ENCODE measurements at places on chromosomes 6 and 20.

DNA sequence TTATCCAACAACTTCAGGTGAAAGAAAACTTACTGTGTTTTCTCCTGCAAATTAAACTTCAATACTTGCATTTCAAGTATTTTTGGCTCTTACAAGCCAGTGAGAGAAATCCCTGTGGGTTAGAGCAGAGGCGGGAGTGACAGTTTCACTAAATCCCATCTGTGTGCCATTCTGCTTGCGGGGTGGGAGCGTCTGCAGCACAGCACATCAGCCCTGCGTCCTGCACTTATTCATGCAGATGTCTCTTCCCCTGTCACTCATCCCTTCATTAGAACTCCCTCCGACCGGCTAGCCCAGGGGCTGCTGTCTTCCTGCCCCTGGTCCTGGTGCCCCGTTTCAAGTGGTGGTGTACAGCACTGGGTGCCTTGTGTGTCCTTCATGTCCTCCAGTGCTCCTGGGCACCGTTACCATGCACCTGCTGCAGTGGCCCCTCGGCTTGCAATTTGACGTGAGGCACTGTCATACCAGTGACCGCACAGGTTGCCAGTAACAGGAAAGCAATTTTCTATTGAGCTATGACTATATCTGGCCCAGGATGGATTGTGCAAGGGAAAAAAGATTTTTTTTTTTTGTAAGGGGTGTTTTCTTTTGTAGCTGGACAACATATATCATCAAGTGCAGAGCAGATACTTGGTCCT is 59.4 kb downstream of the INSM1 start:
- DNase-seq, result no peak

DNA sequence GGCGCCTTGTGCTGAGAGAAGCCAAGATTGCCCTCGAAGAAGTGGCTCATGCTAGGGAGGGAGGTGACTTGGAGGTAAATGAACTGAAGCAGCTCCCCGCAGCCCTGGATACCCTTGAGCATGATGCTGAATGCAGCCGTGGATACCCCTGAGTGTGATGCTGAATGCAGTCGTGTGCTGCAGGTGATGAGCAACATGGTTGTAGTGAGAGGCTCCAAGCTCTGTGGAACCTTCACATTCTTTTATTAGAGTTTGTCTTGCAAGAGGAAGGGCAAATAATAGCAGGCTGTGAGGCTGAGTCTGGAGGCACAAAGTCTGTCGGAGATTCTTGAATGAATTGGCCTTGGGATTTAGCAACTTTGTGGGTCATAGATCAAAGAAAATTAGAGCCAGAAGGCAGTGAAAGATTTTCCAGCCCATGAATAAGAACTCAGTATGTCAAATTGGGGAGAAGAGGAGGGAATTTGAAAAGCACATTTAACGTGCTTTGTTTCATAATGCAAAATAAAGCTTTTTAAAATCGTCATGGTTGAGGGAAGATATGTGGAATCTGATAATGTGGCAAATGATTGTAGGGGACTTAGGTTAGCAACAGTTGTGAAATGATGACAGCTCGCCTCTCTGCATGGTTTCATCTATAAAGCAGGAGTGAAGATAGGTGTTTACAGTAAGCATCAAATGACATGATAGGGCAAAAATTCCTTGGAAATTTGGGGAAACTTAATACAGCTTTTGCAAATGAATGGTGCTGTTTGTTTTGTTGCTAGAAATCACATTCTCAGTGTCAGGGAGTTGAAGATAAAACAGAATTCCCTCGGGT is 120.1 kb upstream of the TIAM2 start:
- no peak for DNase-seq

DNA sequence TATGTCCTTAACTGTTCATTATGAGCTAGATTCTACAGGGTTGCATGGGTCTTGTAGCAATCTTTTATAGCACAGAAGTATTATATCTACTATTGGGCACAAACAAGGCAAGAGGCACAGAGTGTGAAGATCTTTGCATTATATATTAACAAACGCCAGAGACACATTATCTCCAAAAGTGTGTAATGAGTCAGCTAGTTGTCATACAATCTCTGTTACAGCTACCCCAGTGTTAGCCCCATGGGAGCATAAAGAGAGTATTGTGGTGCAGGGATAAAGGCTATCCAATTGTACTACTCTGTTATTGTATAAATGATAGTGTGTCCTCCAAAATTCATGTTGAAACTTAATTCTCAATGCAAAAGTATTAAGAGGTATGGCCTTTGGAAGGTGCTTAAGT is 148.4 kb upstream of the RIMS1 start:
- DNase-seq, result no peak

DNA sequence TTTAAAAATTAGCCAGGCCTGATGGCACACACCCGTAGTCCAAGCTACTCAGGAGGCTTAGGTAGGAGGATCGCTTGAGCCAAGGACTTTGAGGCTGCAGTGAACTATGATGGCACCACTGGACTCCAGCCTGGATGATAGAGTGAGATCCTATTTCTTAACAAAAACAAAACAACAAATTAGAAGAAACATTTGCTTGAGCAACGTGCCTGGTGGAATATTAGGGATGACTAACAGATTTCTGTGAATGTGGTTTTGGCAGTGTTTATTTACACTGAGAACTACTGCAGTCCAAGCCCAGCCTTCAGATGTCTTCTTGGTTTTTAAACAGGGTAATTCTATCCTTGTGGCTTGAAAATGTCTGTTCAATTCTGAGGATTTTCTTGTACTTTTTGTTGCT is 9.2 kb downstream of the PPP1R3G start:
- DNase-seq, result no peak

DNA sequence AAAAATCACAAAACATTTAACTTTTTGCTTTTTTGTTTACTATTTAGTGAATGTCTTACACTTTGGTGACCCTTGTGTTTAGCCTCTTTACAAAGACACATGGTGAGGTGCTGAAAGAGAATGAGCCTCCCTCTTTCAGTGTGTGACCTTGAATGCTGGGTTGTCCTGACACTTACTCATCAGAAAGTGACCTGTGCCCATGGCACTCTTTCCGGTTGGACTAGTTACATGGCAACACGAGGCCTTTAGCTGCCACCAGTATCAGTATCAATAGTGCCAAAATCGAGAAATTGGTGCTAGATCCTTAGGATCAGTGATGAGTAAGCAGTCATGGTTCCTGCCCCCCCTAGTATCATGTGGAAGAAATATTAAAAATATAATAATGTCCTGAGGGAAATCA is 1.7 kb upstream of the RPL7L1 start:
- DNase-seq, result no peak

DNA sequence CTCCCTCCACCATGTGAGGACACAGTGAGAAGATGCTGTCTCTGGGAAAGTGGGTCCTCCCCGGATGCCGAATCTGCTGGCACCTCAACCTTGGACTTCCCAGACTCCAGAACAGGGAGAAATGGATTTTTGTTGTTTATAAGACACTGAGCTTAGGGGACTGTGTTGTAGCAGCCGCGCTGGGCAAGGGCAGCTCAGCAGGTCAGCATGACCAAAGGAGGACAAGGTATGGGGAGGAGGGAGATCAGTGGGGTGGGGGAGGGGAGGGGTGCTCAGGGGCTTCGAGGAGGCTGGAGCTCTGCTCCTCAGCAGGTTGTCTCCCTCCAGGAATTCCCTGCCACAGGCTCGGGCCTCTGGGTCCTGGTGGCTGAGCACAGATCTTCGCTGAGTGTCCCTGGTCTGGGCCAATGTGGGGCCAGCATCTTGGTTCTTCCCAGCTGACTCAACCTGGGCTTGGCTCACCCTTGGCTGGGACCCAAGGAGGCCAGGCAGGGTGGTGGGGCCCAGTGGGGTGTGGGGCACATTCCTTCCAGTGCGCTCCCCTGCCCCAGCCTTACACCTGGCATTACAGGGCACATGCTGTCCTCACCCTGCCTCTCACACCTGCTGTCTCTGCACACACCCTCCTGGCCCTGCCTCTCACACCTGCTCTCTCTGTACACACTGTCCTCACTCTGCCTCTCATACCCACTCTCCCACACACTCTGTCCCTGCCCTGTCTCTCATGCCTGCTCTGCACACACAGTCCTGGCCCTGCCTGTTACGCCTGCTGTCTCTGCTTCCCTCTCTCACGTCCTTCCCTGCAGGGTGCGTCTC is 107.3 kb downstream of the SYCP2 start:
- no peak for DNase-seq

DNA sequence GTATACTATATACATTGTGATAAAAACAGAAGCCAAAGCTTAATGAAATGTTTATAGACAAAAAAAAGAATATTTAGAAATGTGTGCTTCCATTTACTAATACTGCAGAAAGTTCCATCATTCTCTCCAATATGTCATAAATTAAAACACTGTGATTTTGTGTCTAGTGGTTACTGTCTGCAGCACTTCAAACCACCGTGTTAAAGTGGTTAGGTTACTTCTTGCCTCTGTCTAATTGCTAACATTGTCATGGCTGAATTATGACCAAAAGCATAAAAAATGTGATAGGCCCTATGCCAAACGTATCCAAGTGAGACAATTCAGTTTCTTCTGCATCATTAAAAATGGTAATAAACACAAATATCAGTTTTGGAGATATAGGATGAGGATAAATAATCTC is 52.7 kb upstream of the CST5 start:
- no peak for DNase-seq

- no peak for DNase-seq
Observed at GRCh38 chr20:431012-431904, 23.2 kb downstream of the RBCK1 start.

DNA sequence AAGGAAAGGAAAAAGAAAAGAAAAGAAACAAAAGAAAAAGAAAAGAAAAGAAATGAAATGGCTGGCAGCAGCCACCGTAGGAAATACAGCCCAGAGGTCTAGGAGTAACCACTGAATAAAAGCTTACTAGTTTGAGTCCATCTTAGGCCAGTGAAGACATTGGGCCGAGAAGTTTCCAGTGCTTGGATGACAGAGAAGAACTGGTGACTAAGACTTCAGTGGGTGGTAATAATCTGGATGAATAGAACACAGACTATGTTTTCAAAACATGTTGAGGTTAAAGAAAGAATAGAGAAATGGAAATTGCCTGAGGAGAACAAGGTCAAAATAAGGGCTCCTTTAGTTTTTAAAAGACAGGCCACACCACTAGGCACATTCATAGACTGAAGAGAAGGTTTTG is 198.8 kb downstream of the ATXN1 start:
- DNase-seq, result no peak

- no peak for DNase-seq
Observed at GRCh38 chr6:57279013-57279412, 38.4 kb upstream of the PRIM2 start.

DNA sequence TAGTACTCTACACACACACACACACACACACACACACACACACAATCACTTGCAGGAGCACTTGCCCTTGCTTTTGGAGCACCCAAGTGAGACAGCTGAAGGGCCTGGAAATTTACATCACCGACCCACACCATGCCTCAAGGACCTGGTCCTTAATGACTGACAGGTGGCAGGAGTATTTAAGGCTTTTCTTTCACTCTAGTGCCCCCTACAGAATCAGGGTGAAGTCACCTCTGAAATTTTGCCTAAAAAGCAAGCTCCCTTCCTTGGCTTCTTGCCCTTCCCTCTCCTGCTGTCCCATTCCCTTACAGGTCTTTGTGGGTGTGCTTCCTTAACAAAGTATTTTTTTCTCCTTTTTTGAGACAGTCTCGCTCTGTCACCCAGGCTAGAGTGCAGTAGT is 353.5 kb upstream of the IRAK1BP1 start:
- DNase-seq, result no peak

DNA sequence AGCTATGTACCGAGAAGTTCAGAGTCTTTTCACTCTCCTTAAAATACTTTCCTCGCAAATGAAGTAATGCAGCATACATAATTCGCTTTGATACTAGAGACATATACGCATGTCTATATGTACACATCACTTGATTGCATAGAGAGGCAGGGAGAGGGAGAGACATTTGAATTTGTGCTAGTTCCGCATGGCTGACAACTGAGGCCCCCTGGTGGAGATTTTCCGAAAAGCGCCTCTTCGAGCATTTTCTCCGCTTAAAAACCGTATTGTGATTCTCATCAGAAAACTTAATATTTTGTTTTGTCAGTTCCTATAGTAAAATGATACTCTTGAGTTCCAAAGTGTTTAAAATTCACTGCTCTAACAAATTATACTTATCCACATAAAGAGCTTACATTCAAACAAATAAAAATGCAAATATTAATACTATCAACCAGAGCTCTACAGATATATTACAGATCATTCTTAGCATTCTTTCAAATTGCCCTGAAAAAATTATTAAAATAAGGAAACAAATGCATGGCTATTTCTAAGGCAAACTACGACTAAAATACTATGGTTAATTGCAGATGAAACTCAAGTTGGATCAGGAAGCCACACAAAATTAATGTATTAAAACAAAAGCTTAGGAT is 637 bp downstream of the MYLK4 start:
- DNase-seq, result no peak

DNA sequence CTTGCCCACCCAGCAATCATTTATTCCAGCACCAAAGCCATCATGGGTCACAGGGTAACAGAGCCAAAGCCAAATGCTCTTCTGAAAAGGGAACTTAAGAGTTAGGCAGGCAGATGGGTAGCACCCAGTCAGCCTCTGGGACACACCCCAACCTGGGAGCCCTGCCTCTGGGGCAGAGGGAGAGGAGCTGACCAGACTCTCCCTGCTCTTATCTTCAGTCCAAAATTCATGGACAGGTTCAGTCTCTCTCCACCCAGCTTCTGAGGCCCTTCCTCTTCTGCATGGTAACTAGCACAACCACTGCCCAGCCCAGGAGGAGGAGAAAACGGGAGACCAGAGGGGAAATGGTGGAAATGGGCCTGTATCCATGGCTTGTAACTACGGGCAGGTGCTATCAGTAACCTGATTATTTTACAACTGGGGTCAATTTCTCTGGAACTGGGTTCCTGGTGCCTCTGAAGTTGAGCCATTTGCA is 105.4 kb downstream of the NOL4L start:
- DNase-seq, result no peak

DNA sequence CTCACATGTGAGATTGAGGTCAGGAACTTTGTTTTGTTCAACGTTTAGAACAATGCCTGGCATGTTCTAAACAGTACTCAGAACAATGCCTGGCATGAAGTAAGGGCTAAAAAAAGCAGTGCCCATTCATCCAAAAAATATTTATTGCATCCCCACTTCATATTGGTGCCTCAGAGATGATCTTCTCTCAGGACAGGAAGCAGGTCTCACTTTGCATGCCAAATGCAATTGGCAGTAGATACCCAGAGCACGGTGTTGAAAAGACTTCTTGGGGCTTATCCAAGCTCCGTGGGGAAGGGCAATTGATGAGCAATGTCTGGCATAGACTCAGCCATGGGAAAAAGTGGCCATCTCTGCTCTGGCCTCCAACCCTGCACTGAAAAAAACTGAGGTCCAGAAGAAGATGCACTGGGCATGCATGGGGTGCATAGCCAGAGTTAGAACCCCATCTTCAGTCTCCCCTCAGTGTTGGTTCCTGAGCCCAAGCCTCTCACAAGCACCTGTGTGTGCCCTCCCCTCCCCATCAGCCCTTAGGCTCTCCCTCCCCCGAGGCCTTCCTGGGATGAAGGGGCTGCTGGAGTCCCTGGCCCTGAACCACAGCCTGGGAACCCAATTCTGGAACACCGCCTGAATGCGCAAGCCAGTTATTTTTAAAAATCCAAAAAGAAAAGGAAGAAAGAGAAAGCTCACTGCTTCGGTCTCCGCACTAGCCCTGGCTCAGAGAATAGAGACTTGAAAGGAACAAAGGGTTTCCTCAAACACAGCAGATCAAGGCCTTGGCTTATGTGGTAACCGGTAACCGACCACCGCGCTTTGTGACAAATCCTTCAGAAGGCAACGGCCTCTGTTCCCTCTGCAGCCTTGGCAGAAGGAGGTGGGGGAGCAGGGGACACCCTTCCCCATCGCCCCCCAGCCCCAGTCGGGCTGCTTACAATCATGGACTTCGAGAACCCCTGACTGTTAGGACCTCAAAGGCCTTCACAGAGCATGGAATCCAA is 78.5 kb upstream of the SIRPA start:
- DNase-seq, result no peak
